GM23338 (cell line): ENCODE measurements at places on chromosomes 2 and 18. TPM values are rescaled to one million over a fixed set of nuclear protein-coding genes. Genes with fewer than 3 reads are reported as not detected.

Gene CD207
- total RNA-seq, result not detected in 2 replicates

Gene HAUS1
- 83.0 and 163 TPM in 2 replicates for total RNA-seq

Gene LOXHD1
- total RNA-seq, result 0.16 and 0.17 TPM in 2 replicates

Gene SALL3
- 29.0 and 39.8 TPM in 2 replicates for total RNA-seq

Gene EFHD1
- total RNA-seq, result 3.4 and 7.0 TPM in 2 replicates

Gene DCDC2C
- not detected in 2 replicates for total RNA-seq

Gene ST3GAL5
- 7.9 and 8.9 TPM in 2 replicates for total RNA-seq

- no peaks in the 10 kb centered on the region for H3K27me3 ChIP-seq
- no peaks in the 10 kb centered on the region for H3K4me1 ChIP-seq
- no peaks in the 10 kb centered on the region for H3K36me3 ChIP-seq
- no peak for DNase-seq
- no peak overlapping the region for H3K27ac ChIP-seq
These were observed 602.8 kb downstream of the EPHA4 start for GRCh38 chr2:220969348-220969747.

DNA sequence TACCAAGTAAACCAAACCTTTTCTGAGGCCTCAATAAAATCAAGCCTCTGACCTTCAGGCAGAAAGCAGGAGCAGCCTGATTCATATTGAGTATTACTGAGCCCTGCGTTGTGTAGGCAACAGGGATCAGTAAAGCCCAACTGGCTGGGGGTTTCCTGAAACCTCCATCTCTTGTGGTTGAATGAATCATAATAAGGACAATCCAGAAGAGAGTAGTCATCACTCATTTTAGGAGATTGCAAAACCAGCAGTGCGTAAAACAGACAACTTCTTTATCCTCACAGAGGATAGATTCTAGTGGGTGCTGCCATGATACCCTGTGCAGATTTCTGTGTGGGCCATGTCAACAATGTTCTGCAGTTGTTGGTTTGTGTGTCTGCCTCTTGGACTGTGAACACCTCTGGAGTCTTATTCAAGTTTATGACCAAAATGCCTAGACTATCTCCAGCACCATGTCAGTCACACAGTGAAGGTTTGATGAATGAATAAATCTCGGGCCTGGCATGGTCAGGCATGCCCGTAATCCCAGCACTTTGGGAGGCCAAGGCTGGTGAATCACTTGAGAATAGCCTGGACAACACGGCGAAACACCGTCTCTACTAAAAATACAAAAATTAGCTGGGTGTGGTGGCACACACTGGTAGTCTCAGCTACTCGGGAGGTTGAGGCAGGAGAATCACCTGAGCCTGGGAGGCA is 51.8 kb upstream of the RAB27B start:
- no peaks in the 10 kb centered on the region for H3K4me1 ChIP-seq
- no peak overlapping the region for H3K4me3 ChIP-seq
- no peak overlapping the region for H3K27ac ChIP-seq
- H3K36me3 ChIP-seq, result no peaks in the 10 kb centered on the region

DNA sequence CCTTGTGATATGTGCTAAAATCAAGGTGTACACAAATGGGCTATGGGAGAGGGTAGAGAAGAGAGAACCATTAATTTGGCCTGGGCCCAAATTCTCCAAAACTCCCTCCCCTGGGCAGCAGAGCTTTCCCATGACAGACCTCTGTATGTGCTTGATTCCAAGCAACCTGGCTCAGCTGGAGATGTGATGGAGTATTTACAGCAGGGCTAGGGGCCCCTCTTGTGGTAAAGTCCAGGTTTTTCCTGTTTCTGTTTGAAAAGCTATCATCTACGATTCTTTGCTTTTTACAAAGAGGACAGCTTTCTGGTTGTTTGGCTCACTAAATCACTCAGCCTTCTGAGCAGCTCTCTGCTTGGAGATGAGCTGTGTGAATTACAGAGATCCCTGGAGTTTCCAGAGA is 40.3 kb downstream of the KCNS3 start:
- H3K4me3 ChIP-seq, result no peak overlapping the region
- no peaks in the 10 kb centered on the region for H3K27me3 ChIP-seq
- peaks cover 23% of the 10 kb centered on the region for H3K4me1 ChIP-seq
- H3K27ac ChIP-seq, result no peak overlapping the region
- DNase-seq, result peak; percentile 66

- H3K4me3 ChIP-seq, result no peak overlapping the region
- H3K27ac ChIP-seq, result no peak overlapping the region
- H3K4me1 ChIP-seq, result peaks cover 4% of the 10 kb centered on the region; the same call in 1 of the 2 replicates
- no peak for DNase-seq
- H3K27me3 ChIP-seq, result no peaks in the 10 kb centered on the region
- no peaks in the 10 kb centered on the region for H3K36me3 ChIP-seq
These were observed 5.4 kb upstream of the CHRNG start for GRCh38 chr2:232533944-232534710.

DNA sequence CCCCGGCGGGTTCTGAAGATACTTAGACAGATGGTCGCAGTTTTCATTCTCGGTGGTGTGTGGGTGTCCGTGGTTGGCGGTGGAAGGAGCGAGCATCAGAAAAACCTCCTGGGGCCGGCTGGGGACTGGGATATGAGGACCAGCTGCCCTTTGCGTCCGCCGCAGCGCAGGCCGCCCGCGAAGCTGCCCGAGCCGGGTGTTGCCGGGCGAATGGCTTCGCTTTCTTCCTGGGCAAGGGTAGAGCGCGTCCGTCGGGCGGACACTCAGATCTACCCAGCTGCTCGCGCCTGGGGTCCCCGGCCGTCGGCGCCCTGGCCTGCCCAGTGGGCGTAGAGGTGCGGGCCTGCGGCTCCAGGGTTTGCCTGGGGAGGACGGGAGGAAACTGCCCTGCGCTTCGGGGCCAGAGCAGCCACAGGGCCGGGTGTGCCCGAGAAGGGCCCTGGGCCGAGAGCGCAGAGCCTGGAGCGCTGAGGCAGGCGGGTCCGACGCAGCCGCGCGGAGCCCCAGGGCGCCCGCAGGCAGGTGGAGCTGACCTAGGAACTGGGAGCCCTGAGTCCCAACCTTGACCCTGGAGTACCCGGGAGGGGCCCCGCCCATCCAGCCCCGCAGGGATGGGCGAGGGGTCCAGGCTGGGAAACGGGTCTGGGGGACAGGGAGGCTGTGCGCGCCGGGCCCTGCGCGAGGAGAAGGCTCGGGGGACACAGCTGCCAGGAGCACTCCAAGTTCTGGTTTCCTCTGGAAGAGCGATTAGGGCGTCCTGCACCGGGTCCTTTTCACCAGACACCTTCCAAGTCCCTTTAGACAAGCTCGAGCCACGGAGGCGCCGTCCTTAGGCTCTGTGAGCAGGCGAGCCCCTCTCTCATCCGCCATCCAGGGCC is 1.3 kb downstream of the TWIST2 start:
- peak overlapping the region; percentile 66 for H3K4me3 ChIP-seq
- DNase-seq, result peak; percentile 65
- H3K36me3 ChIP-seq, result no peaks in the 10 kb centered on the region

GRCh38 chr18:28189400-28190239 is 12.7 kb upstream of the CDH2 start:
- no peak overlapping the region for H3K27ac ChIP-seq
- H3K4me1 ChIP-seq, result no peaks in the 10 kb centered on the region
- no peaks in the 10 kb centered on the region for H3K36me3 ChIP-seq

DNA sequence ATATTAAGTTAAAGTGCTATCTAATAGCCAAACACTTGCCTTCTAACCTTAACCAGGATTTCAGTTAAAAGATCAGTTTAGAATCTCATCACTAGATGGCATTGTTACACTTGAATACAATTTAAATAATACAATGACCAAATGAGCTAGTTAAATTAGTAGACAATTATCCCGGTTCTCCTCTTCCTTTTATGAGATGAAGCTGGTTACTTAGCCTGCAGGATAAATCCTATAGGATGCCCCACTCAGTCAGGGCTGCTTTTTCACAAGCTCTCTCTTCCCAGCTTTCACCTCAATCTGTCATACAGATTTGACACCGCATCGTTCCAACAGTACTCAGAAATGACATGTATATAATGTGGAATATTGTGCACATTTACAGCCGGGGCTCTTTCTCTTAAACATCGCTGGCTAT is 678.8 kb downstream of the KCNJ3 start:
- no peaks in the 10 kb centered on the region for H3K36me3 ChIP-seq
- no peak overlapping the region for H3K27ac ChIP-seq
- peak; percentile 64 for DNase-seq
- H3K27me3 ChIP-seq, result no peaks in the 10 kb centered on the region

GRCh38 chr2:60759654-60760053 is 3.6 kb downstream of the PAPOLG start:
- H3K27me3 ChIP-seq, result no peaks in the 10 kb centered on the region
- DNase-seq, result no peak
- peaks cover 10% of the 10 kb centered on the region for H3K4me1 ChIP-seq
- H3K27ac ChIP-seq, result no peak overlapping the region
- peaks cover 27% of the 10 kb centered on the region; the same call in 1 of the 2 replicates for H3K36me3 ChIP-seq

DNA sequence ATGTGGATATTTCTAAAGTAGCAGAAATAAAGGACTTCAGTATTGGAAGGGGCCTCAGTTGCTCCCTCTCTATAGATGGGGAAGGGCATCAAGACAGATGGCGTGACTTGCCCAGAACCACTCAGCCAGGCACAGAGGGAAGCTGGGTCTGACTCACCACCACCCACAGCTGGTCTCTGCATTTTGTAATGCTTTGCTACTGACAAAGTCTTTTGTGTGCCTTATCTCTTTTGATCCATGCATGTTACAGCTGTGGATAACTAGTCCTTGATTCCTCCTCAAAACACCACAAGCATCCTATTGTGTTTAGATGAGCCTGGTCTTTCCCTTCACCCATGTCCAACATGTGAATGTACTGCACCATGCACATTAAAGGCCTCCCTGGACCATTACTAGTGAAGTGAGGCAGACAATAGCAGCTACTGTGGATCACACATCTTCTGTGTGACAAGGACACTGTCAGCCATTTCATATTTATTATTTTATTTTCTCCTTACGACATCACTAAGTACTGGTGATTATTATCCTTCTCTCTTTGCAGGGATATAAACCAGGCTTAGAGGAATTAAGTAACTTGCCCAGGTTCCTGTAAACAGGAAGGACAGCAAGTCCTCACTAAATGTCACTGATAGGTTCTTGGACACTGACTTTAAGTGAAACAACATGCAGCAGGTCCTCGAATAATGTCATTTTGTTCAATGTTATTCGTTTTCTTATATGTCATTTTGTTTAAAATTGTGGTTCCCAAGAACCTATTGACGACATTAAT is 29.6 kb upstream of the IL37 start:
- DNase-seq, result no peak
- H3K27me3 ChIP-seq, result no peaks in the 10 kb centered on the region
- H3K27ac ChIP-seq, result no peak overlapping the region
- H3K4me3 ChIP-seq, result no peak overlapping the region
- H3K36me3 ChIP-seq, result no peaks in the 10 kb centered on the region
- H3K4me1 ChIP-seq, result no peaks in the 10 kb centered on the region

DNA sequence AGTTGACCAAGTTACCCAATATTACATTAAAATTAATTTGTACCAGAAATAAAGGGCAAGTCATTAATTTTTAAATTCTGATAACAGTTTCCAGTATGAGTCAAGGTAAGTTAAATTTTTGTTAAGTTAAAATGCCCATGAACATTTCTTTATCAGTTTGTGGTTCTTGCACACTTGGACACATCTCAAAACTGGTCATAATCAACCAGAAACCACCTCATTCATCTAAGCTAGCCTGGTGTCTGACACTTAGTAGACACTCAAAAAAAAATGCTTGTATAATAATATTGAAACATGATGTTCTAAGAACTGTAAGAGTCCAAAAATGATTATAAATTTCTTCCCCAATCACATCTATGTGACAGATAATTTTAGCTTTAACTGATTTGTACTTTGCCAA is 62.4 kb downstream of the SATB2 start:
- DNase-seq, result no peak
- H3K4me3 ChIP-seq, result no peak overlapping the region
- peaks cover 10% of the 10 kb centered on the region for H3K4me1 ChIP-seq
- H3K27ac ChIP-seq, result no peak overlapping the region
- H3K27me3 ChIP-seq, result no peaks in the 10 kb centered on the region
- H3K36me3 ChIP-seq, result no peaks in the 10 kb centered on the region

DNA sequence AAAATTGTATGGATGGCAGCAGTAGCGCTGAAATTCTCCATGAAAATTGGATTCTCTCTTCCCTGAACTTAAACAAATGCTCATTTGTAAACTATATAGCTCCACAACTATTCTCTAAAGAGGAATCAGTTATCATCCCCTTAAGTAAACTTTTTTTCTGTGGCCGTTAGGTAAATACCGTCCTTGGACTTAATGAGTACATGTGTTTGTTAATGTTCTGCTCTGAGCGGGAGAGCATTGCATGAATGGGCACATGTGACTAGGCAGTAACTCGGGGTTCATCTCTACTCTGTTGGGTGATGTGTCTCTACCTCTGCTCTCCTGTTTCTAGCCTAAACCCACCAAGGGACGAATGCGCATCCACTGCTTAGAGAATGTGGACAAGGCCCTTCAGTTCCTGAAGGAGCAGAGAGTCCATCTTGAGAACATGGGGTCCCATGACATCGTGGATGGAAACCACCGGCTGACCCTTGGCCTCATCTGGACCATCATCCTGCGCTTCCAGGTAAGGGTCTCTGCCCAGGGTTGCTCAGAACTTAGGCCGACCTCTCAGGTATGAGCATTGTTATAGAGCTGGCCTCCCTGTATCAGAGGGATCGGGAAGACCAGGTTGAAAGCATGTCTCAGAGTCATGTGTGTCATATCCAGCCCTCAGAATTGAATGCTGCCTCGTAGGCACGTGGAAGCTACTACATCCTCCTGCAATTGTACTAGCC is 111.5 kb upstream of the EML6 start:
- peaks cover 10% of the 10 kb centered on the region for H3K36me3 ChIP-seq
- peaks cover 32% of the 10 kb centered on the region for H3K4me1 ChIP-seq
- H3K27ac ChIP-seq, result no peak overlapping the region
- DNase-seq, result no peak
- no peak overlapping the region for H3K4me3 ChIP-seq

DNA sequence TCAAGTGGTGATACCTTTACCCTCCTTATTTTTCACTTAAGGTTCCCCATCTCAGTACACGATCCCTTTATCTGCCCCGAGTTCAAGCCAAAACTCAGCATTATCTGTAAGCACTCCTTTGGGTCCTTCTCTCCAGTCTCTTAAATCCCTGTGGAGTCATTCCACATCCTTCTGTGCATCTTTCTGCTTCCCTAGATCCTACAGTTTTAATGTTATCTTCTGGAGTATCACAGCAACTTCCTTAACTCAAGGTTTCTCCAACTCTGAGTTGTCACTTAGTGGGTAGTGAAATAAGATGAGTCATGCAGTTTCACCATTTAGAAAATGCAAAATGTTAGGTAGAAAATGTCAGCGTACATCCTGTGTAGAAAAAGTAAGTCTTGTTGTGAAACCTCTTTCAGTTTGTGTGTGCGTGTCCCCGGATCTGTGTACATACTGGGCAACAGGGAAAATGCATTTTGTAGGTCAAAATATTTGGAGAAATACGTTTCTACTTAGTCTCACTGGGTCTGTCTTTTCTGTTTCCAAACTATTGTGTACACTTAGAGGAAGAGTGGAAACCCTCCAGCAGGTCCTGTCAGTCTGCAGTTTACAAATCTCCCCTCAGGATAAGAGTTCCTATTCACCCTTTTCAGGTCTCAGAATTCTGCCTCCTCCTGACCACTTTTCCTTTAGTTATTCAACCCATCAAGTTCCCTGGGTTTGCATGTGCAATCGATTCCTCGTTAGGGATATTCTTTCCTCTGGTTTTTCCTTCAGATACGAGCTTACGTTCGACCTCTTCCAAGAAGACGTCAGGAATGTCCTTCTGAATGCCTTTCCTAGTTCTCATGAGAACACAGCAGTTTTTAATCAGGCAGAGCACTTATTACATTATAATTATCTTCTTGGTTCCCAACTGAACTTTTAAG is 154.8 kb downstream of the TGIF1 start:
- peak overlapping the region; percentile 98 for H3K27ac ChIP-seq
- H3K36me3 ChIP-seq, result peaks cover 4% of the 10 kb centered on the region; the same call in 1 of the 2 replicates
